Chondrocyte (in vitro differentiated cells): ENCODE measurements at places on chromosomes 1 and 21. TPM values are rescaled to one million over a fixed set of nuclear protein-coding genes. Genes with fewer than 3 reads are reported as not detected.

DNA sequence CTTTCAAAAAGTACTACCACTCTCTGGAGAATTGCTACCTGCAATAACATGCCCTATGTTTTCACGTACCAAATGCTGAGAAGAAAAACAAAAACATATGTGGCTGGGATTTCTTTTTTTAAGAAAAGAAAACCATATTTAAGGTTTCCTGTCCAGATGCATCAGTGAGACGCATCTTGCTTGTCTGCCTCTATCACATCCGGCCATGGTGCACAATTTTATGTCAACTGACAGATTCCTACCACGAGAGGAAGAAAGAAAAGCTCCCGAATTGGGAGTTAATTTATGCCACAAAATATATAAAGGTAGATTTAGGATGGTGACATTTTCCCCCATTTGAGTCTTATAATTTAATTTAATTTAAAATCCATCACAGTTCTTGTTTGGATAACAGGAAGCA, 62.3 kb upstream of the COL24A1 start:
- H3K27me3 ChIP-seq = no peaks in the 10 kb centered on the region
- no peak overlapping the region for H3K27ac ChIP-seq

DNA sequence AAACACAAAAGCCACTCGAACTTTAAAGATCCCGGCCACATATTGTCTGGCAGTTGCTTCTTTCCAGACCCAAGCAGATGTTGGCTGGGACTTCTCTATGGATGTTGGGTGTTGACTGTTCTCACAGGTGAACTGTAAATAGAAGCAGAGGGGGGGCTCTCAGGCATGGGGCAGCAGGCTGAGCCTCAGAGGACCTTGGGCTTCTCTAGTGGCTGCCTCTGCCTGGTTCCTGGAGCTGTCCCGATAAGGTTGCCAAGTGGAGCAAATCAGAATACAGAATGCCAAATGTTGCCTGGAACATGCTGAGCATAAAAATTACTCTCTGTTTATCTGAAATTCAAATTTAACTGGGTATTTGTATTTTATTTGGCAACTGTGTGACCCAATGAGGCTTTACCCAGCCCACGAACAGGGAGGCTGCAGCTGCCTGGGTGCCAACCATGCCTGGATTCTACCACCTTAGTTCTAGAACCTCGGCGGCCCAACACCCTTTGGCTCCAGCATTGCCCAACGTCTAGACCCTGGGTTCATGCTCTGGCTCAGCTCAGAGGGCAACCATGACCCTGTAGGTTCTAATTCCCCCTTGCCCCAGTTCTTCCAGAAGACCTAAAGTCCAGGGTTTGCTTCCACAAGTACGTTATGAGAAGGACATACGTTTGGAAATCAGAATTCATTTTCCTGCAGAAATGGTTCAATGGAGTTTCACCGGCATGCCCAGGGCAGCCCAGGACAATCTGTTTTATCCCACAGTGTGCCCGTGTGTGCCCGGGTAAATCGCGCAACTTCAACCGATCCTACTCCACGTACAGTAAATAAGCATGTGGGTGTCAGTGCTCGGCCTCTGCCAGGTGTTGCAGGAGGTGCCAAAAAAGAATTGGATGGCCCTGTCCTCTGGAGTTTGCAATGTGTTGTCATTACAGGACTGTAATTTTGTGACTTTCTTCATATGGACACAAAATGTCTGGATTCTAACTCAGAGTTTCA, 5.4 kb upstream of the SLC45A1 start:
- no peaks in the 10 kb centered on the region for H3K36me3 ChIP-seq
- H3K27ac ChIP-seq = no peak overlapping the region
- H3K27me3 ChIP-seq = no peaks in the 10 kb centered on the region
- H3K4me1 ChIP-seq = peaks cover 21% of the 10 kb centered on the region
- DNase-seq = no peak

- peak; percentile 68 for DNase-seq
- no peak overlapping the region for H3K27ac ChIP-seq
- no peaks in the 10 kb centered on the region for H3K4me1 ChIP-seq
- H3K36me3 ChIP-seq = peaks cover 39% of the 10 kb centered on the region
- H3K27me3 ChIP-seq = no peaks in the 10 kb centered on the region
Measured at GRCh38 chr1:223754681-223755431, 42.5 kb downstream of the CAPN2 start.

DNA sequence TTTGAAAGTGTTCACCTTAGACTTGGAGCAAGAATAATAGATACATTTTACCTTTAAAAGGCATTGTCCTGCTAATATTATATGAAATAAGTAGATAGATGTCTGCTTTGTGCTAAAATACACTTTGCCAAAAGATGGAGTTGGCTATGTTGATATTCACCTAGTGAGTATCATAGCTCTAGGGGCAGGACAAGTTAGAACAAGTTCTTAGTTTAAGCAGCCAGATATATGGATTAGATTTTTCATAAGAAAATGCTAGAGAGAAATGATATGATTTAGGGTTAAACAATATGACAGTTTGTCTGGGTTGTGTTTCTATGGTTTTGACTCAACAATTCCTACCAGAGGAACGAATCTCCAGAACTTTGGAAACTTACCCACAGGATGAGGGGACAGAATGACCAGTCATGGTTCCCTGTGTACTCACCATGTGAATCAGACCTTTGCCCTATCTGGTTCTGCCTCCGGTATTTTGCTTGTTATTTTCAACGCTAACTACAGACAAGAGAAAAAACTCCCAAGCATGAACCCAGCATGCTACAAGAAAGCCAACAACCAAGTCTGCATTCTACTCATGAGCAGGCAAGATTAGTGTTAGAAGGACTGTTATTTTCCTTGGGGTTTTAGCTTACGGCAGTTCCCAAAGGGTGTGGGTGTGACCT, 1.7 kb downstream of the F5 start:
- peaks cover 5% of the 10 kb centered on the region for H3K4me1 ChIP-seq
- H3K27me3 ChIP-seq = peaks cover 51% of the 10 kb centered on the region
- no peak for DNase-seq
- H3K4me3 ChIP-seq = no peak overlapping the region

DNA sequence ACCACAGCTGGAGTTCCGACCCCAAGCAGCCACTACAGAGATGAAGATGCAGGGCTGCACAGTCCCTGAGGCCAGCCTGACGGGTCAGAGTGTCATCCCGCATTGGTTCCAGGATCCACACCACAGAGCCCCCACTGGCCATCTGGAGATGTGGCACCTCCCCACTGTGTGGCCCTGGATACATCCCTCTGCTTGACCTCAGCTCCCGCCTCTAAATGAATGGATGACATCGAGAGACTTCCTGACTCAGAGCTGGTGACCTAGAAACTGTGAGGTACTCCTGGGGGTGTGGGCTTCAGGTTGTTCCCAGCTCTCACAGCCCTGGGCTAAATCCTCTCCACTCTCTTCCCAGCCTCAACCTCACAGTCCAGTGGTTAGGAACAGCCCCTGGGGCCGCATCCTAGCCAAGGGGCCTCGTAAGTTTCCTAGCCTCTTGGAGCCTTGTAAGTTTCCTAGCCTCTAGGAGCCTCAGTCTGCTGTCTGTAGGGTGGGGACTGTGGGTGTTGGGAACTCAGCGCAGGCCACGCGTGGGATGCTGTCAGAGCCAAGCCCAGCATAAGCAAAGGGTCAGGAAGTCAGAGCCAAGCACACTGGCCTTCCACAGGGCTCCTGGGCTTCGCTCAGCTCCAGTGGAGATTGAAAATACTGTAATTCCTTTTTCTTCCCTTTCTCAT, 87.5 kb upstream of the RUNX3 start:
- no peak for DNase-seq
- peaks cover 40% of the 10 kb centered on the region for H3K4me1 ChIP-seq
- no peaks in the 10 kb centered on the region for H3K36me3 ChIP-seq

- H3K27ac ChIP-seq = no peak overlapping the region
- no peak for DNase-seq
- H3K4me1 ChIP-seq = no peaks in the 10 kb centered on the region
- no peak overlapping the region for H3K4me3 ChIP-seq
- no peaks in the 10 kb centered on the region for H3K27me3 ChIP-seq
Measured at GRCh38 chr21:43971201-43971991, 40.7 kb upstream of the TRAPPC10 start.

DNA sequence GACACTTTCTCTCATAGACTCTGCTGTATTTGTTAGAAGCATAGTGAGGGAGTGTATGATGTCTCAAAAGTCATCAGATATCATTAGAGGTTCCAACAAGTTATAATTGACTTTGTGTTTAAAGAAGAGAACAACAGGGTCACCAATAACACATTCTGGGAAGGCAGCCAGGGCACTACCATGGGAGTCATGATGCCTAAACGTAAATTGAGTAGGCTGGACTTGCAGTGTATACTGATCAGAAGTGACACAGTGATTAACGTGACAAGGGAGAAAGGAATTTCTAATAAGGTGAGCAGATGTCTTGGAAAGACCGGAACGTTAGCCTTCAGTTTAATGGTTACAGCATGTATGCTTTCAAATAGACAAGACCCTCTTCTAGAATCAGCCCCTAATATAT, 973.2 kb downstream of the NCAM2 start:
- DNase-seq = no peak
- H3K27me3 ChIP-seq = no peaks in the 10 kb centered on the region
- H3K27ac ChIP-seq = no peak overlapping the region
- H3K36me3 ChIP-seq = no peaks in the 10 kb centered on the region

DNA sequence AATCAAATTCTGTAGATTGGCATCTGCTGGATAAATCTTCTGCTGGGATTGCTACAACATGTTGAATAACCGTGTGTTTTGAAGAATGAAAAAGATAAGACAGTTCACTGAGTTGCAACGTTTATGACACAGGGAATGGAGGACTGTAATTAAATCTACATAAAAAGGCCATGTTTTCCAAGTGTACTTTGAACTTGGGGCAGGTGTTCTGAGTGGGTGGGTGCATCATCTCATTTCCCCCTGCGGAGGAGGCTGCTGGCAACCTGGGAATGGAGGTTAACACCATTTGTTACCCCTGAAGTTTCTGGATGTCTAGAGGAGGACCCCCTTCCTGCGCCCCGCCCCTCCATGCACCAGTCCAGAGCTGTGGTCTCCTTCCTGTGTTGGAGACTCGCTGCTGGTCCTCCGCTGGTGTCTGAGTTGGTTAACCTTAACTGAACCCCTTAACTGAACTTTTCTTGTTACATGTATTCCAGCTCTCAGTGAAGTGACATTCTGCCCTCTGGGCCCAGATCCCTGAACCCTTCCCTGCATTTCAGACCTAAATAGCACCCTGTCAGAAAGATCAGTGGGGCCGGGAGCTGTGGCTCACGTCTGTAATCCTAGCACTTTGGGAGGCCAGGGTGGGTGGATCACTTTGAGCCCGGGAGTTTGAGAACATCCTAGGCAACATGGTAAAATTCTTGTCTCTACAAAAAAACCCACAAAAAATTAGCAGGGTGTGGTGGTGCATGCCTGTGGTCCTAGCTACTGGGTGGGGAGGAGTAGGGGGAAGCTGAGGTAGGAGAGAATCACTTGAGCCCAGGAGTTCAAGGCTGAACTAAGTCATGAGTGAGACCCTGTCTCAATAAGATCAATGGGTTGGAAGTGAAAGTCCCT, 31.8 kb downstream of the UCK2 start:
- H3K27ac ChIP-seq = no peak overlapping the region
- no peaks in the 10 kb centered on the region for H3K36me3 ChIP-seq
- peaks cover 75% of the 10 kb centered on the region for H3K4me1 ChIP-seq
- no peak overlapping the region for H3K4me3 ChIP-seq
- no peaks in the 10 kb centered on the region for H3K27me3 ChIP-seq
- no peak for DNase-seq

CFAP107 gene
- total RNA-seq = not detected in 3 replicates

RHBDL2 gene
- not detected in 3 replicates for total RNA-seq
